NCI-H2081 treated with DMSO at 0.1 percent for 48 hours (cell line): ENCODE measurements at places on chromosomes 3 and 15.

DNA sequence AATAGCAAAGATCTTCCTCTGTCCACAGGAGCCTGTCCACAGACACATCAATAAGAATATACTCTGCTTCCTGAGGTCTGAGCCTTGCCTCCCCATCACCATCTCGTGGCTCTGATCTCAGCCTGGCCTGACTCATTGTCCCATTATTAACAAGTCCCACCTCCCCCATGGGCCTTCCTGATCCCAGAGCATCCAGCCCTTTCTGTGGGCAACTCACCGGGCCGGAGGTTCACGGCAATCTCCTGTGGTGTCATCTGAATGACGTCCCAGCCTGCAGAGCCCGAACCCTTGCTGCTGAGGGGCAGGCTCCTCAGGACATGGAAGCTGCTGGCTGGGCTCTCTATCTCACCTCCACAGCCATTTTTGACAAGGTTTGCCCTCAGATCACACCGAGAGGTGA, 28.1 kb downstream of the ITGB5 start:
- DNase-seq, result no peak

GRCh38 chr15:66777054-66777453, 75.0 kb downstream of the SMAD6 start:
- DNase-seq, result no peak

- no peak for DNase-seq
These were observed 38.1 kb downstream of the TMEM212 start for GRCh38 chr3:171881251-171881650.

DNA sequence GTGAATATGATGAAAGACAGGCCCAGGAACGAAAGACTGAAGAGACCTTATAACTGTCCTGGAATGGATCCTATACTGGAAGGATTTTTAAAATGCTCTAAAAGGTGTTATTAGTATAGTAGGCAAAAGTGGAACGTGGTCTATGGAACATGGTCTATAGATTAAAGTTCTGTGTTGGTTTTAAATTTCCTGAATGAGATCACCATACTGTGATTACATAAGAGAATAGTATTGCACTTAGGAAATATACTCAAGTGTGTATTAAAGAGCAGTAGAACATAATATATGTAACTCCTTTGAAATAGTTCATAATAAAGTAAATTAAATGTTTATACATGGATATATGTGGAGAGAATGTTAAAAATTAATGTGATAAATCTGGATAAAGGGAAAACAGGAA, 68.2 kb downstream of the SPRED1 start:
- DNase-seq, result no peak

DNA sequence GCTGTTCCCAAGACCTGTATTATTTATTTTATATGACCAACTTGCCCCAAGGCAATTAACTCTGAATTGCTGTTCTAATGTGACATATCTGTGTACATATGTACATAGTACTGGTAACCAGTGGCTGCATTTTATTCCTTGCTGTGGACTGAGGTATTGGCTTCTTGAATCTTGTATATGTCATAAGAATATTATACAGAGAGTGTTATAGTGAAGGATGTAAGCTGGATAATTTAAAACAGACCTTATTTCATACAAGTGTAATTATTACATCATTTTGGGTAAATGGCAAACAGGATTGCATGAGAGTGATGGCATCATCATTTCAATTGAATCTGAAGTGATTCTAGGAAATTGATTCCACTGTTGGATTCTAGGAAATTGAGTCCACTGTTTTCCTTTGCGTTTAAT, 32.9 kb downstream of the B3GALNT1 start:
- no peak for DNase-seq

DNA sequence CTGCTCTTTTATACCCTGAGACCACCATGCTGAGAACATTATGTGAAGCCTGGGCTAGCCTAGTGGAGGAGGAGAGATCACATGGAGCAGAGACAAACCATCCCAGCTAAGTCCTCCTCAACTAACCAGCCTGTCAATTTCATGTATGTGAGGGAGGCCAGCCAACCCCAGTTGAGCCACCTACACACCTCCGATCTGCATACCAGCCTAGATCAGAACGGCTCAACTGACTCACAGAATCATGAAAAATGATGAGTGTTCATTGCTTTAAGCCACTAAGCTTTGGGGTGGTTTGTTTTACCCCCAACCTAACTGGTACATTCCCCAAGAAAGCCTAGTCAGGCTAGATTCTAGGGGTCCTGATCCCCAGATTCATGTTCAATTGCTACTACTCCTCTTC, 19.4 kb upstream of the CA12 start:
- DNase-seq, result no peak

DNA sequence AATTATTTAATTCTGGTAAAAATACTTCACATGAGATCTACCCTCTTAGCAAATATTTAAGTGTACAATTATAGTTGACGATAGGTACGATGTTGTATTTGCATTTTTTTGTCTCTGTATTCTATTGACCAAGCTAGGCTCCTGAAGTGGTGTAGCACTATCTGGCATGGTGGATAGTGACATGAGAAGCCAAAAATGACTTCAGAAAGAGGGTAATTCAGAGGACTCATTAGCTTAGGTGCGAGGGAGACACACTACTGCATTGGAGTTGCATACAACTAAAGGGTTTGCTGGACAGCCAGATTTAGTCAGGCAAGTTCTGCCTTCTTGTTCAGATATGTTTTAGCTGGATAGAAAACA, 50.6 kb downstream of the KBTBD8 start:
- DNase-seq, result no peak

- DNase-seq, result no peak
These were observed 129.4 kb upstream of the SLC24A5 start for GRCh38 chr15:47991357-47991756.
